ENCODE measurements at places on chromosomes 7 and 10.

DNA sequence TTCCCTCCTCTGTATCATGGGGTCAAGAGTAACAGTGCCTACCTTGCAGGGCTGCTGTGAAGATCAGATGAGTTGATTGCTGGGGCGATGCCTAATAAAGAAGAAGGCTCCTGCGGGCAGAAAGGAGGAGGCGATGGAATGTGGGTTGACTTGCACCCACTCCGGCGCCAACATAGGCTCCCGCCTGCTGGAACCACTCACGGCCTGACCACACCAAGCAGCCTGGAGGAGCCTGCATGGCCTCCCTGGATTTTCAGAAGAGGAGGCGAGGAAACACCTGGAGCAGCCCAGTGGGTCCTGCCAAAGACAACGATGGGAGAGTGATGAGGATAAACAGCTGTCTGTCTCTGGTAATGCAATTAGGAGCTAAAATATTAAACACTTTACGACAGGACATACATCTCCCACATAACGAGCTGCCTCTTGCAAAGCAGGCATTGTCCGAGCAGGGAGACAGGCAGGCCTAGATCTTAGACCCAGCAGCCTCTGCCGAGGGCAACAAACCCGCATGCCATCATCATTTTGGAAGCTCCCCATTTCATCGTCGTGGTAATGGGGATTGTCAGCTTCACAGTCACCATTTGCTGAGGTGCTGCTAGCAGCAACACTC lies 302.9 kb upstream of the ZMIZ1 start:
- no peak for DNase-seq

DNA sequence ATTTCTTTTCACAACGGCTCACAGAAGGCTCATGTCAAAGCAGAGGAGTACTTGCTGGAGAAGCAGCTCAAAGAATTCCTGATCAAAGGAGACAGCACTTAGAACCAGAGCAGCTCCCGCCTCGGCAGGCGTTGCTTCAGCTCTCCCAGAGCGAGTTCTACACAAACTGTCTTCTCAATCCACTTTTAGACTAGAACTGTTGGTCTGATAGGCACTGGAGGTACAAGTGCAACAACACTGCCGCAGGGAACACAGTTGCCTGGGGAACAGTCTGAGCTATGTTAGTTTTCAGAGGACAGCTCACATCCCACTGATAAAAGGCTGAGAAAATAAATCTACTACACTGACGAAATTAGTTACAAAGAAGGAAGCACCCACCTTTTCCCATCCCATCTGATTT lies 35.4 kb downstream of the CYTH3 start:
- DNase-seq: no peak

DNA sequence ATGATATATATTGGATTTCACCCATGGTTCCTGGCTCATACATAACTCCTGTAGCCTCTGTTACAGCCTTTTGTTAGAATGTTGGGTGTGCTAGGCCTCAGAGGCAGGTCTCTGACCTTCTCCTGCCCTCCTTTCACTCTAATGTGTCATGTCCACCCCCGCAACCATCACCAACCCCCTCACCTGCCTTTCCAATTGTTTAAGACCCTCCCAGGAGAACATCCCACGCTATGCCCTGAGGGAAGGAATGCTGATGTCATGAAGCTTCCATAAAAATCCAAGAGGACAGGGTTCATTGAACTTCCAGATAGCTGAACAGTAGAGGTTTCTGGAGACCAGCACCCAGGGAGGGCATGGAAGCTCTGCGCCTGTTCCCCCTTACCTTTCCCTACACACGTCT lies 30.8 kb upstream of the C10orf67 start:
- no peak for DNase-seq

- DNase-seq: no peak
Measured at GRCh38 chr7:150955519-150956394, 22.4 kb downstream of the KCNH2 start.

- peak; percentile 18 for DNase-seq
Measured at GRCh38 chr7:6533893-6534495, 17.3 kb downstream of the GRID2IP start.

DNA sequence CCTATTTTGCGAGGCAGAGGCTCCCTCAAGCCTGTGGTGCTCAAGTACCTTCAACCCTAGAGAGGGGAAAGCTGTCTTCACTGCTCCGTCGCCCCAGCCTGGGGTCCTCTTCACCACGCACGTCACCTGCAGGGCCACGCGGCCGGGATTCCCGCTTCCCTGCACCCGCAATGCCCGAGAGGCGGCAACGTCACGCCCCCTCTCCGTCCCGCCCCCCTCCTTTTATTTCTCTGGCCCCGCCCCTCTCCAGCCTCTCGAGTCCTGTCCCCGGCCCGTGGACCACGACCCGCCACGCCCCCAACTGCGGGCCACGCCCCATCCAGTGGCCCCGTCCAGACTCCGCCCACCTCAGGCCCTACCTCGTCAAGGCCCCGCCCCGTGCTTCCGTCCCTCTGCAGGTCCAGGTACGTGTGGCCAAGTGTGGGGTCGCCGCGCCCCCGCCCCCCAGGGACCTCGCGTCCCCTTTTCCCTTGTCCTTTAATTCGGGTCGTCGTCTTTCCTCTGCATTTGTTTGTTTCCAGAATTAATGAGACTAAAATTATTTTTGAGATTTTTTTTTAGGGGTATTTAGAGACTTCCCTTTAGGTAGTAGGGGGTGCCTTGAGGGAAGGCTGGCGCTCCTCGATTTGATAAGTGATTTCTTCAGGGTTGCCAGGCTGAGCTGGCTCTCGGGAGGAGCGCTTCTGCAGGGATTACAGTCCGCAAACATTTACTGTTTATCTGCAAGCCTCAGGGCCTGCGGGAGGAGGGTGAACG lies 69.8 kb upstream of the BAIAP2L1 start:
- no peak for DNase-seq

DNA sequence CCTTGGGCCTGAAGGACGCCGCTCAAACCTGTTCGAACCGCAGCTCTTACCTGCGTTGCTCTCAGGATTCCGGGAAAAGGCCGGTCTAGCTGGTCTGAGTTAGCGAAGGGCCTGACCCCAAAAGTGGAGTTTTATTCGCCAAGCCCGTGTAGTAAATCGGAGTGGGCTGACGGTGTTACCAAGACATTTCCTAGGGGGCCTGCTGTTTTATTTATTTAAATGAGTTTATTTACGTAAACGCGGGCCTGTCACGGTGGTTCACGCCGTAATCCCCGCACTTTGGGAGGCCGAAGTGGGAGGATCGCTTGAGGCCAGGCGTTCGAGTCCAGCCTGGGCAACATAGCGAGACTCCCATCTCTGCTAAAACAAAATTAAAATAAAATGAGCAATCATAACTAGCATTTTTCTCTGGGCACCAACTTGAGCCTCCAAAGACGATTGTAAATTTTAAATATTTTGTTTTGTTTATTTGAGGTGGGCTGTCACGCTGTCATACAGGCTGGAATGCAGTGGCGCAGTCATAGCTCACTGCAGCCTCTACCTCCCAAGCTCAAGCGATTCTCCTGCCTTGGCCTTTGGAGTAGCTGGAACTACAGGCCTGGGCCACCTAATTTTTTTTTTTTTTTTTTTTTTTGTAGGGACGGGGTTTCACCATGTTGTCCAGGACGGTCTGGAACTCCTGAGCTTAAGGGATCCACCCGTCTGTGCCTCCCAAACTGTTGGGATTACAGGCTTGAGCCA lies 903 bp downstream of the ZNF655 start:
- DNase-seq: no peak

GRCh38 chr7:101465576-101466196 lies 103.0 kb downstream of the COL26A1 start:
- no peak for DNase-seq

GRCh38 chr7:144814299-144814698 lies 21.6 kb downstream of the TPK1 start:
- DNase-seq: no peak

- no peak for DNase-seq
Measured at GRCh38 chr10:74156919-74157289, 5.9 kb downstream of the ADK start.

GRCh38 chr7:75532639-75533038 lies 40.5 kb downstream of the SPDYE5 start:
- DNase-seq: no peak

GRCh38 chr7:25565002-25565401 lies 336.7 kb upstream of the NPVF start:
- no peak for DNase-seq

GRCh38 chr7:155305231-155305904 lies 7.7 kb downstream of the INSIG1 start:
- no peak for DNase-seq

DNA sequence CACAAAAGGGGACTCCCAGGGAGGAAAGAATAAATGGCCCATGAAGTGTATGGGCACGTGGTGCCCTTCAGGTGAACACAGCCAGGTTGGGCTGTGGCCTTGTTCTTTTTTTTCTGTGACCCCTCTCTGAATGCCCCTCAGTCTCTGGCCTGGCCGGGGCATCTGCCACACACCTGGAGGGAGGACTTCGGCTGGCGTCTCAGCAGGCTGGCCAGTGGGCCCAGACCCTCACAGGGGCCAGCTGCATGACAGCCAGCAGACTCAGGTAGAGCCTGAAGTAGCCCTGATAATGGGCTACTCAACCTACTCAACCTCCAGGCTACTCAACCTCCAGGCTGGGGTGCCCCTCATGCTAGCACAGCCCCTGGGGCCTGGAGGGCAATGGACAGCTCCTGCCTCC lies 9.8 kb upstream of the CAMK2B start:
- DNase-seq: no peak

DNA sequence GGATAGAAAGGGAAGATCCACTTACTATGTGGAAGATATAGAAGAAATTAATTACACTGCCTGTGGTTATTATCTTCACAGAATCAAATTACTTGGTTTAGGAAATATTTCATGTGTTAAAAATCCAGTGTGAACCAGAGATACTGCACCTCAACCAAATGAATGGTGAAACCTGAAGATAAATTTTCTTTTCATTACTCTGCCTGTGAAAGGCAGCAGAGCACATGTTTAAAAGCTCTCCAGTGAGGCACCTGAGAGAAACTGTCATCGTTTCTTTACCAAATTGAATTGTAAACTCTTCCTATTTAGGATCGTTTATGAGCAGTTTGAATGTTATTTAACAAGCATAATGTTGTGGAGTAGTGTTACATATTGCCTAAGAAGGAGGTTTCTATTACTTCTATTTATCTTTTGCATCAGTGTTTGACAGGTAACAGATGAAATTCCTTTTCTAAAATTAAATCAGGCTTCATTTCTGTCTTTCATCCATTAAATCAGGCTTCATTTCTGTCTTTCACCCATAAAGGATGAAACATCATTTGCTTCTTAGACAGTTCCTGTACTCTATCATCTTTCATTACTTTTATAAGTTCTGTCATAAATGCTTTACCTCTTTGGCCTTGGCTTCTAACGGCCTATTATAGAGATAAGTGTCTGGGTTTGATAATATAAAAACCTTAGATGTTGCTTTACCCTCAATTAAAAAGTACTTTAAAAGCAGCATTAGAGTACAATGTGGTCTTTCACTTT lies 266.6 kb downstream of the NXPH1 start:
- DNase-seq: no peak

GRCh38 chr7:67912437-67912836 lies 915.8 kb downstream of the TYW1 start:
- DNase-seq: no peak

- DNase-seq: no peak
Measured at GRCh38 chr7:32221056-32221455, 150.8 kb upstream of the PDE1C start.

DNA sequence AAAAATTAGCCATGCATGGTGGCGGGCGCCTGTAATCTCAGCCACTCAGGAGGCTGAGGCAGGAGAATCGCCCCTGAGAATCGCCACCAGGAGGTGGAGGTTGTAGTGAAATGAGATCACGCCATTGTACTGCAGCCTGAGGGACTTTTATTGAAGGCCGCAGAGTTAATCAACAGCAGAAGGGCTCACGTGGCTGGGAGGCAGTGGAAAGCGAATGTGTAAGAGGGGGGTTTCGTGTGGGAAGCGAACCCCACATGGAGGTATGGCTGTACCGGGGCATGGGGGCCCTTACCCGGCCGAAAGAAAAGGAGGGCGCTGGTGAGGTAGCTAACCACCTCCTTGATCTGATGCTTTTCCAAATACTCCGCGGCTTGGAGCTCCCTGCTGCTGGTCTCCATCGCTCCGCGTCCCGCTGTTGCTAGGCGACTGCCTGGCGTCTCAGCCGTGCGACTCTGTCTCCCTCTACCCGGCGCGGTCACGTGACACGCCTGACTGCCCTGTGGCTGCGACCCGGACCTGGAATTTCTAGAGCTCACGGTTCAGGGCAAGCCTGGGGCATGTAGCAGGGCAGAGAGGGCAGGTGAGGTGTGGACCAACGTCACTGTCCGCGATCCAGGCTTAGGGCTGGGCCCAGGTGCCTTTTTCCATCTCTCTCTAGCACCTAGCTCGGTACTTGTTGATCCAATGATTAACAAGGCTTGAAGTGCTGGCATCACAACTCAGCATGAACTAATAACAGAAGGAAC lies at the start of gene EFCAB10:
Gene EFCAB10, minus strand, starts transcription at position 428 of the 746 bp plus-strand sequence. Its CDS starts 30 bp downstream, at position 398.
- peak; percentile 8 for DNase-seq

Measured in activated T-helper 9 cell treated with anti-CD3 and anti-CD28 coated beads, Interleukin-2, amount 50 U/mL, for 16 hours (primary cell).